ENCODE measurements at places on chromosomes 5 and 9.

DNA sequence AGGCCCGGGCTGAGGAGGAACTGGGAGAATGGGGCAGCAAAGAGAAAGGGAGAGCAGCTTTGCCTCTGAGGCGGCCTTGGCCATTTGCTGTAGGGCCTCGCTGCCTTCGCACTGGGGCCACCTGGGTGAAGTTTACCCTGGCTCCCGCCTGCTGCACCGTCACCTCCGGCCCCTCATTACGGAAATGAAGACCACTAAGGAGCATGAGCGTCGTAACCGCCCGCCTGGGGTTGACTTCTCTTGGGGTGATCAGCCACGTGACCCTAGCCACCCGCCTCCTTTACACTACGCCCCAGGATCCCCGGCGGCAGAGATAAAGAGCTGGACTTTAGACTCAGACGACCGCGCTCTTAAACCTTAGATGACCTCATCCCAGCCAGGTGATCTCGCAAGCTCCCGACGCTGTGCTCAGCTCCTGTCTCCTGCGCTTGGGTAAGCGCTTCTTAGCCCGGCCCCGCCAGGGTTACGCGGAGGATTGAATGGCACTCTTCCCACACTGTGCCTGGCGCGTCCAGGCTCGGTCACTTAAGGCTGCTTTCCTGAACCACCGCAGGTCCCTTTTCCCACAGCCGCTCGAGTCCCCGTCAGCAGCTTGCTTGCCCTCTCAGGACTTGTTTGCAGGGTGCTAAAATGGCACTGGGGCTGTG is 107.9 kb upstream of the LARP1 start:
- DNase-seq: no peak

GRCh38 chr9:120893611-120894307 is 16.8 kb upstream of the PHF19 start:
- DNase-seq: no peak

DNA sequence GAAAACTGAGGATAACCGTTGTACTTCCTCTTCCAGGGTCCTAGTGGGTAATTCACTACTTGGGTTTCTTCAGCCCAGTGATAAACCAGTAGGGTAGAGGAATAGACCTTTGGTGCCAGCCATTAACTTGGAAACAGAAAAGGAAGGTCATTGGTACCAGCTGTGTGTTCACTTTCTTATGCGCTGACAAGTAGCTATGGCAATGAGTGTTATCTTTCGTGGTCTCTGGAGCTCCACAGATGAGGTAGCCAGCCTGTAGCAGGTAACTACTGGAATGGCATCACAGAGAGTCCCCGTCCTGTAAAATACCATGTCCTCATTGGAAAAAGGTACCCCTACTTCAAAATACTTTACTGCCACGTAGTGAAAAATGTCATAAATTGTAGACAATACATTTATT is 2.3 kb downstream of the UHRF2 start:
- no peak for DNase-seq

- DNase-seq: peak; percentile 94
These were observed 15.6 kb upstream of the IRF1 start for GRCh38 chr5:132506094-132506692.

DNA sequence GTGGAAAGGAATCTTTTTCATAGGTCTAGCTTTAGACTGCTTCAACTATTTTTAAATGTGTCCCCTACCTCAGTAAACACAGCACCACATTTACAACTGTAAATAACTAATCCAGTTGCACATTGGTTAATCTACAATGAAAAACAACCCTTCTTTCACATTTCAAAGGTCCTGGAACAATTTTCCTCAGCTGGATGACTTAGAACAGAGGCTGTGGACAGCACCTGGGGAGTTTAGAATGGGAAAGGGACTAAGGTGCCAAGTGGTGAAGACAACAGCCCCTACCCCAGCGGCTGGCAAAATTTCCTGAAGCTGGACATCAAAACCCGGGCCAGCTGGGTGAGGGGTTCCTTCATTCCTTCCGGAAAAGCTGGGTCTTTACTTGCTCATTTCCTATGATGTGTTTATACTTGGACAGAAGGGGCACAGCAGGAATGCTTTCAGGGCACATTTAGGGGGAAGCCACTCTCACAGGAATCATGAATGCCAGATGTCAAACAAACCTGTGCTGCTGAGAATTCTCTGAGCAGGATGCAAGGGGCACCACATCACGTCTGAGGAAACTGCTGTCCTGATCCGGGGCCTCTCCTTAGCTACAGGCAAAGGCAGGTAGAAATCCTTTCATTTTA is 158.3 kb downstream of the NR2F1-AS1 start:
- DNase-seq: no peak

DNA sequence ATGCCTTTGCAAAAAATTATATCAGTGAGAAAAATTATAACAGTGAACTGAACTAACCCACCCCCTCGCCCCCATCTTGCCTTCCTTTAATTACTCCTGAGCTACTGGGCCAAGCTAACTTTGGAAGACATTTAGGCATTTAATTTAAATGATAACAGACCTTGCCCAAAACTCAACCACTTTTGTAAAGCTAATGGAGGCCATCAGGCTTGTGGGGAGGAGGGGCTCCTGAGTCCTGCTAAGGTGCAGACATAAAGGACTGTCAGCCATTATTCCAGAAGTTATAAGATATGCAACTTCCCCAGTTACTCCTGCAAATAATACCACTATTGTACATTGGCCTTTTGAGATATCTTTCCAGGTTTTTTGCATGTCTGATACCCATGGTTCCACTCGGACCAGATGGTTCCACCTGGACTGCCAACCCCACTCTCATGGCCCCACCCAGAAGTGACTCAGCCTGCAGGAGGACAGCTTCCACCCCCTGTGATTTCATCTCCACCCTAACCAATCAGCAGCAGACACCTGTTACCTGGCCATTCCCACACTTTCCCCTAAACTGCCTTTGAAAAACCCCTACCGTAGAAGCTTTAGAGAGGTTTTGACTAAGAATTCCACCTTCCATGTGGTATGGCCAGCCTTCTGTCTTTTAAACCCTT is 805.4 kb upstream of the CDH6 start:
- DNase-seq: no peak

- no peak for DNase-seq
These were observed 521.9 kb downstream of the BNC2 start for GRCh38 chr9:16348531-16348930.

- no peak for DNase-seq
These were observed 169.3 kb upstream of the PPP1R2B start for GRCh38 chr5:156680831-156681230.

Measured in fibroblast of skin of abdomen (primary cell).